ENCODE measurements at places on chromosomes 3 and 15.

- DNase-seq: no peak
These were observed 2.0 kb downstream of the MGLL start for GRCh38 chr3:127820221-127820825.

DNA sequence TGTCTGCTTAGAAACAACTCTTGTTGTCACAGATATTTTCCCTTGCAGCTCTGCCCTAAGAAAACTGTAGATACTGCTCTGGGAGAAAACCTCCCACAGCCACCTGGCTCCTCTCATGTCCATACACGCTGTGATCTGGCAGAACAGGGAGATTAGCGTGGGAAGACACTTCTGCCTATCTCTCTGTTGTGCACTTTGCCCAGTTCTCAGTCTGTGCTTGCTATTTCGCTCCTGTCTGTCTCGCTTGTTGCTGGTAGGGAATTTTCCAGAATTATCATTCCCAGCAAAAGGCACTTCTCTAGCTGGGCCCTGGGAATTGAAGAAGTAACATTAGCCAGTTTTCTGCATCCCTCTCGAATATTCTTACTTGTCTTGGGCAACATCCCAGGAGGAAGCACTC is 8.1 kb upstream of the GATM start:
- no peak for DNase-seq

DNA sequence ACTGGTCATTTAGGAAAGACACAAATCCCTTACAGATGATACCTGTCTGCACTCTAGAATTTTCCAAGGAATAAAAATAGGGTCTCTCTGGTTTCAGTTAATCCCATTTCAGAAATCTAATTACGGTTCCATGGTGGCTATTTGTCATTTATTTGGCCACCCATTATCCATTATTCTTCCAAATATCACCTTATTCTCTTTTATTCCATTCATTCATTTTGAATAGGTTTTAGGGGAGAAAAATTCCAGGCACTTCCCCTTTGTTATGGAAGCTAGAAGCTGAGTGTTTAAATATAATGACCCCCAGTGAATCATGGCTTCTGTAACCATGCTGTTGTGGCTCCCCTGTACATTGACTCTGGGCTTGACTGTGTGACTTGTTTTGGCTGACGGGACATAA is 420.8 kb upstream of the DPH6 start:
- no peak for DNase-seq

DNA sequence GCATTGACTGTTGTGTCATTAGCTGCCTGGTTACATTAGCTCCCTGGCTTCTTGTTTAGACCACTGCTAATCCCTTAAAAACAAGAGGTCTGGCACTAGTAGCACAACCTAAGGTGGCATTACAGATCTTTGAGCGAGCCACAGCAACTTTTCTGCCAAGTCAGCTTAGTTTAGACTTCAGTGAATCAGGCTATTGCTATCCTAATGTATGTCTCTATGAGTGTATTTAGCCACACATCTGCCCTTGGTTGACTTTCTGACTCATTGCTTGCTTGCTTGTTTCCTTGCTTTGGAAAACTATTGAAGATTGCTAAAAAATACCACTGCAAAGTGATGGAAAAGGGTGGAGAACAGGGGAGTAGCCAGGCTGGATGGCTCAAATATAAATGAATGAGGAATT is 50.2 kb downstream of the CHP1 start:
- no peak for DNase-seq

DNA sequence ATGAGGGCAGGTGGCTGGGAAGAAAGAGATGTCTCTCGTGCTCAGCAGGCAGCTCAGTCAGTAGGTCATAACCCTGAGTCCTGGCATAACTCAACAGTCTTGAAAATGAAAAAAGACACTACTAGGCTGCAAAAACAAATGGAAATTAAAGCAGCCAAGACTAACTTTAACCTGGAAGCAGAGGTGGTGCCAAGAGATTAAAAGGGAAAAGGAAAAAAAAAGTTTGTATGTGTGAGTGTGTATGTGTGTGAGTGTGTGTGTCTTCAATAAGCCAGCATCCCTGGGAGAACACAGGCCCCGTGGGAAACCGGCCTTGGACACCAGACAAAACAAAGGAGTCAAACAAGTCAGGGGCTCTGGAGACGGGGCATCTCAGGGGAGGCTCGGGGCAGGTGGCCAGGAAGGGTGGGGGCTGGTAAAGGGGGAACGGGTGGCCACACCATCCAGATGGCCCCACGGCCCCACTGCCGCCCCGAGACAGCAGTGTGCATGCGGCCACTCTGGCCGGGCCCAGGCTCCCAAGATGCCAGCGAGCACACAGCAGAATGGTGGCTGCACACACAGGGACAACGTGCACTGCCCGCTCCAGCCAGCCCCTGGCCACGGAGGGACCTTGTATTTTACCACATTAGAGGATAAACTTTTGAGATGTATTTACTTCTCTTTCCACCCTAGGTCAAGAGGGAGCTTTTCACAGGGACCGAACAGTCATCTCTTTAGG is 23.8 kb downstream of the CYFIP1 start:
- DNase-seq: no peak

GRCh38 chr3:192130534-192131132 is 596.7 kb downstream of the FGF12 start:
- DNase-seq: peak; percentile 33

All from hypothalamus (tissue), 51 donors.